ENCODE measurements at places on chromosomes 7 and 10.

DNA sequence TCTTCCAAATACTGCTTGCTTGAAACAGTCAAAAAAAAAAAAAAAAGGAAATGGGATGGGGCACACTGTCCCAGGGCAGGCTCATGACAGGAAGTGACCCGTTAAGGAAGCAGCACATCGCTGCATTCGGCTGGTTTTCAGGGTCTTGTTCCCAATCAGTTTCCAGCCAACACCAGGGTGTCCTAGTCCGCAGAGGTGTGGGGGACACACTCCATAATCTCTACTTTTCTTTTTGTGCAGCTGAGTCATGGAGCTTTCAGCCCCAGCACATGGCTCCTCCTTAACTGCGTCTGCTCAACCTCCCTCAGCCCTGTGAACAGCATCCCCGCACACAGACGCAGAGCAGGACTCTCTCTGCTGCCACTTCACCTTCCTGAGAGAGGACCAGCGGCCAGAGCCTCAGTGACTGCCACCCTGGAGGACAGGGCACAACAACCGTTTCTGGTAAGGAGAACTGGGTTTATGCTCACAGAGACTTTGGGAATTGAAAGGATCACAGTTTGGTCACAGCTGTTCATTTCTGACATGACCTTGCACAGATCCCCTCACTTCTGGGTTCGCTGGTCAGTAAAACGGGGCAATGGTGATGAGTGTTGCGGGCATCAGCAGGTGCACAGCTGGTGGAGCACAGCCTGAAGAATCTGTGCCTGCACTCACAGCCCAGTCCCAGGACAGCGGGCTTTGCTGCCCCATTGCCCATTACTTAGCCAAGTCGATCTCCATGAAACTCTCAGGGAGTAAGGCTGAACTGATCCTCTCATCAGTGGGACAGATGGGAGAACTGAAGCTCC, at the start of gene GIMAP5:
TSS of gene GIMAP5 (plus strand) at position 154 of the 791 bp plus-strand sequence. CDS start 3,467 bp downstream, outside the sequence.
- no peak for DNase-seq

GRCh38 chr7:14055813-14056212, 66.3 kb upstream of the ETV1 start:
- DNase-seq = no peak

- DNase-seq = no peak
Measured at GRCh38 chr10:14062528-14063260, 268.0 kb downstream of the FRMD4A start.

- no peak for DNase-seq
Measured at GRCh38 chr7:122528879-122529481, 169.9 kb downstream of the RNF133 start.

GRCh38 chr7:15832996-15833395, 146.5 kb upstream of the MEOX2 start:
- DNase-seq = peak; percentile 10

DNA sequence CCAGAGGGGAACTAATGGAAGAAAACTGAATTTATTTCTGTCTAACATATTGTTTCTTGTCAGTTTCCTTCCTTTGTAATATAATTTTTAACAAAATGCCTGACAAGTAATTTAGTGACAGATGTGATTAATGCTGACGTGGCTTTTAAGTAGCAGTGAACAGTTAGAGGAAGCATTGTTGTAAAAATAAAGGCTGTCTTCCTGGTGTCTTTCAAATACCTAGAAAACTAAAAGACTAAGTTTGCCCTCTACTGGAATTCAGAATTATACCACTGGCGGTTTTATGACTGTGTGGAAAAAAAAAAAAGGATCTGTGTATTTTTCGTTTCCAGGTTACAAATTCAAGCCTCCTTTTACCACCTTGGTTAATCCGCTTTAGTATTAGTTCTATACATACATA, 217.1 kb upstream of the DPP6 start:
- peak; percentile 46 for DNase-seq

DNA sequence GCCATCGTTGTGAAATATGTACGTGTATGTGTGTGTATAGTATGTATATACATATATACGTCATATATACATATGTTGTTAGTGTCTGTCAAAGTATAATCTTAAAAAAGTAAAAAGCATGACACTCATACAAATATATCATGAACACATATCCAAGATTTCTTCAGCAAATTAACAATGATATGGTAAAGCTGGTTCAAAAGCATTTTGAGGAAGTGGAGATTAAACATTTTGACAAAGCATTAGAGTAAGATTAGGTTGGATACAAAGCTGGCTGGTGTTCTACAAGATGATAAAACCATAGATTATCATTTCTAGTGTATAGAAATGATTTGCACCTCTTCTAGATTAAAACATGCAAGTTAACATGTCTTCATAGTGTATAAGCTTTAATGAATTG, 771 bp upstream of the NUDCD3 start:
- DNase-seq = no peak

DNA sequence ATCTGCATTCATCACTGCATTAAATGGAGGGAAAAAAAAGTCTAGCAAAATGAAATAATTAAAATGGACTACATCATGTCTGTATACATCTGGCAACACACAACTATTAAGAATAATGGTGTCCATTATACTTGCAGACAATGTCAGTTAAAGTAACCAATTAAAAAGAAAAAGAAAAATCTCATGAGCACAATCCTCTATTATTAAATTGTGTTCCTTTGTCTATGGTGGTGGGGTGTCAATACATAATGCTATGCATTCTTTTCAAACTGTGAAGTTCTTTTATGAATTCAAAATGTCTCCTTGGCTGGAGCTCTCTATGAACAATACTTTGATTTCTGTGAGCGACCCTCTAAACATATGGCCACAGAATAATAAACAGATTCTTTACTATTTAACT, 63.5 kb downstream of the NRP1 start:
- DNase-seq = no peak

DNA sequence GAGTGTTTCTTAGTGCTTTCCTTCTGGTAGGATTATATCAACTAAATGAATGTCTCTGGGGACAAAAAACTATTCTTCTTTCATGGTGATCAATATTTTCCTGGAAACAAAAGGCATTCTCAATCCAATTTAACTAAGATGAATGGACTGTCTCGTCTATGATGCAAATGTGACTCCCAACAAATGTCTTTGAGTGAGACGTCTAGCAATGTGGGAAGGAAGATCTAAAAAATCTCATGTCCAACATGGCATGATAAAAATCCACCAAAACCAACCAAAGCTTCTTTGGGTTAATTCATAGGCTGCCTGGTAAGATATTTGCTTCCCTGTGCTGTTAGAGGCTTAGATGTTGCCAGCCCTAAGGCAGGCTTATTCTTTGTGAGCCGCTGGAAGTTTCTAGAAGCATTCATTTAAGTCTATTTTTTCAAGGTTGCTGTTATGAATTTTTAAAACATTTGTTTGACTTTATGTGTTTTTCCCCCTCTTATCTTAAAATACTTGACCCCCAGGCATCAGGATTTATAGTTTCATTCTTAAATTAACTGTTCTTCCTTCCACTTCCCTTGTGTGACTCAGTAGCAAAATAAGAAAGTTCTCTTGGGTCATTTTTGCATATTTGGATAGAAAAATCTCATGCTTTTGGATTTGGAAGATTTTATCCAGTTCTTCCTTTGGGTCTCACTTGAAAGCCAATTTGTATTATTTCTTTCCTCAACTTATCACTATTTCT, 156.3 kb downstream of the NRP1 start:
- no peak for DNase-seq

DNA sequence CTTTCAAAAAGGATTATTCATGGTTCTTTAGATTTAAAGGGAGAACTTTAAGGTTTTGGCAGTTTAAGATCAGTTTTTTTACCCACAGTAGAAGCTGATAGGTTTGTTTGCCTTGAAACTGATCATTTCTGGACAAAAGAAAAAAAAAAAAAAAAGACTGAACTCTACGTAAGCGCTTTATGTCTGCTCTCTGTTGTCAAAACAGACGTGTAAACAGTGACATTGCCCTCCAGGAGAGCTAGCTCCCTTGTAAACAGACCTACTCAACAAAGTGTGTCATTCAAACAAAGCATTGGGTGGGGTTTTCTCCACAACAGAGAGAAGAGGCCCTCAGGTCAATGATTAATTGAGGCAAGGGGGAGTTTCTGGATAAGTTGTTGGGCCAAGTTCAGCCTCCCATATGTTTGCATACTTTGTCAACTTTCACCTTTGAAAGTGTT, 568.1 kb upstream of the LRRN3 start:
- peak; percentile 40 for DNase-seq

DNA sequence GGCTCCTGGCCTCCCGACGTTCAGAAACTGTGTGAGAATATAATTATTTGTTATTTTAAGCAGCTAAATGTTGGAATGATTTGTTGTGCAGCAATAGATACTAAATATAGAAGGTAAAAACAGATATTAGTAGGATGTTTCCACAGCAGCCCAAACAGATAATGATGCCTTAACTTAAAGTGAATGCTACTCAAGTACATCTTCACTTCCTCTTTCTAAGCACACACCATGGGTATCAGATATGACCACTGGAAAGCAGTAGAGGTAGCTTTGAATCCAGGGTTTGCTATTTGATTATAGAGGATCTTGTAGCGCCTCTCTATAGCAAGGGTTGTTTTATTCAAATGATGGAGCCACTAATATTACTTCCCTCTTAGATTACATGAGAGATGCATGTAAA, 38.2 kb upstream of the BET1 start:
- DNase-seq = no peak

DNA sequence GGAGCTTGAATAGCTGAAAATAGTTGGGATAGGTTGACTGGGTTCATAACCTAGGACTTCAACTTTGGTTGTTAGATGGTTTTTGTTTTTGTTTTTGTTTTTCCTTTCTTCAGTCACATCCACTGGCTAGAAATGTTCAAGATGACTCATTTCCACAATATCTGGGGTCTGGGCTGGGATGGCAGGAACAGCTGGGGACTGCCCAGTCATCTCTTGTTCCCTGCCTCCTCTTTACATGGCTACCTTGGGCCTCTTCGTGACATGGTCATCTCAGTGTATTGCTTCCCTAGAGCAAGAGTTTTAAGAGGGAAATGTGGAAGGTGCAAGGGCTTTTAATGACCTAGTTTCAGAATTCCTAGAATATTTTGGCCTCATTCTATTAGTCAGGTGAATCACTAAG, 915.8 kb downstream of the XPNPEP1 start:
- no peak for DNase-seq

GRCh38 chr10:110409926-110410325, 87.8 kb upstream of the DUSP5 start:
- DNase-seq = no peak

- DNase-seq = no peak
Measured at GRCh38 chr7:11970132-11970531, 138.1 kb upstream of the THSD7A start.

DNA sequence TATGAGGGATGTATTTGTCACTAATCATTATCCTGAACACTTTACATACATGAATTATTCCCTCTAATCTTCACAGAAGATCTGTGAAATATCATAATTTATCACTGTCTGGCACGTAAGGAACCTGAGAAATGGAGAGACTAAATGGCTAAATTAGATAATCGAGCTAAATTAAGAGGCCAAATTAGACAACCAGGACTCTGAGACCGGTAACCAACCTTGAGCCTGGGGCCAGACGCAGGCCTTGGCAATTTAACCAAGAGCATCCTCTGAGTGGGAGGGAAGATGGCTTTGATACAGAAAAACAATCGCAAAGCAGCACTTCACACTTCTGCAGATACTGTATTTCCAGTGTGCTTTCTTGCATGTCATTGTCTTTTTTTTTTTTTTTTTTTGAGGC, 21.4 kb downstream of the SVOPL start:
- no peak for DNase-seq

- no peak for DNase-seq
Measured at GRCh38 chr10:114491419-114491818, 87.1 kb upstream of the AFAP1L2 start.

- DNase-seq = no peak
Measured at GRCh38 chr10:11395581-11396310, 215.7 kb downstream of the USP6NL start.

DNA sequence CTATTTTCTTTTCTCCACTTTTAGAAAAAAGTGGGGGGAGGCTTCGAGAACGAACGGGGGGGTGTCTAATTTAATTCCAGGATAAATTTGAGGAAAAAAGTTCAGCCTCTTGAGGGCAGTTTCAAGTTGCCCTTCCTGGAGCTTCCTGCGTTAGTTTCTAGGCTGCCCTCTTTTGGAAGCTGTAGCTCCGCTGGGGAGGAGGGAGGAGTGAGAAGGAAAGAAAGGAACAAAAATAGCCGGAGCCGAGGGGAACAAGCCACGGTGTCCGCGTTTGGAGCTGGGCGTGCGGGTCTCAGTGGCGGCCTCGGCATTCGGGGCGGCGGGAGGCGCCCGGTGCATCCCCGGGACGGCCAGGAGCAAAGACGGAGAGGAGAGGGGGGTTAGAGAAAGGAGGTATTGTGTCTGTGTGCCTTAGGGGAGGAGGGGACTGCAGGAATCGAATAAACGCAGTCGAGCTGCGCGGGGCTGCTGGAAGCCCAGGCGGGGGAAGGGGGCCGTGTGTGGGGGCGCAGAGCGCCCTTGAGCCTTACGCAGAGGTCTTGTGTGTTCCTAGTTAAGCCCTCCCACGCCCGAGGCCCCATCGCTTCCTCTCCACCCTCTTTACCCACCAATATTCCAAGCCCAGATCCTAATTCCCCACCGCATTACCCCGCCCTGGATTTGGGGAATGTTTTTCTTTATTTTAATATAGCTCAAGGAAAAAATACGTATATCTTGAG, 2.0 kb upstream of the TNRC18 start:
- DNase-seq = peak; percentile 87

GRCh38 chr10:47255033-47255813, 44.8 kb upstream of the GDF10 start:
- no peak for DNase-seq

GRCh38 chr7:34083440-34083839, 178.1 kb downstream of the BMPER start:
- DNase-seq = no peak

- DNase-seq = peak; percentile 61
Measured at GRCh38 chr7:156892081-156892800, 742 bp downstream of the LMBR1 start.

DNA sequence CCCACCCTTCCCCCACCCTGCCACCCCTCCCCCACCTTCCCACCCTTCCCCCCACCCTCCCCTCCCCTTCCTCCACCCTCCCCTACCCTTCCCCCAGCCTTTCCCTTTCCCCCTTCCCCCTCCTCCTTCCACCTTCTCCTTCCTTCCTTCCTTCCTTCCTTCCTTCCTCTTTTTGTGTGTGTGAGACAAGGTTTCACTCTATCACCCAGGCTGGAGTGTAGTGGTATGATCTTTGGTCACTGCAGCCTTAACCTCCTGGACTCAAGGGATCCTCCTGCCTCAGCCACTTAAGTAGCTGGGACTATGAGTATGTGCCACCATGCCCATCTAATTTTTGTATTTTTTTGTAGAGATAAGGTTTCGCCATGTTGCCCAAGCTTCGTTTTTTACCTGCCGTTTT, 35.2 kb downstream of the CYP17A1 start:
- no peak for DNase-seq

Data from kidney (tissue), 22 donors.